ENCODE measurements at places on chromosomes 1 and 21.
A peak's percentile ranks its signal among the peaks of the same experiment; 100 is the strongest.

GRCh38 chr1:71656902-71657301, 576.1 kb upstream of the ZRANB2 start:
- no peak for DNase-seq

- no peak for DNase-seq
Observed at GRCh38 chr1:119631086-119631432, 17.0 kb downstream of the ZNF697 start.

DNA sequence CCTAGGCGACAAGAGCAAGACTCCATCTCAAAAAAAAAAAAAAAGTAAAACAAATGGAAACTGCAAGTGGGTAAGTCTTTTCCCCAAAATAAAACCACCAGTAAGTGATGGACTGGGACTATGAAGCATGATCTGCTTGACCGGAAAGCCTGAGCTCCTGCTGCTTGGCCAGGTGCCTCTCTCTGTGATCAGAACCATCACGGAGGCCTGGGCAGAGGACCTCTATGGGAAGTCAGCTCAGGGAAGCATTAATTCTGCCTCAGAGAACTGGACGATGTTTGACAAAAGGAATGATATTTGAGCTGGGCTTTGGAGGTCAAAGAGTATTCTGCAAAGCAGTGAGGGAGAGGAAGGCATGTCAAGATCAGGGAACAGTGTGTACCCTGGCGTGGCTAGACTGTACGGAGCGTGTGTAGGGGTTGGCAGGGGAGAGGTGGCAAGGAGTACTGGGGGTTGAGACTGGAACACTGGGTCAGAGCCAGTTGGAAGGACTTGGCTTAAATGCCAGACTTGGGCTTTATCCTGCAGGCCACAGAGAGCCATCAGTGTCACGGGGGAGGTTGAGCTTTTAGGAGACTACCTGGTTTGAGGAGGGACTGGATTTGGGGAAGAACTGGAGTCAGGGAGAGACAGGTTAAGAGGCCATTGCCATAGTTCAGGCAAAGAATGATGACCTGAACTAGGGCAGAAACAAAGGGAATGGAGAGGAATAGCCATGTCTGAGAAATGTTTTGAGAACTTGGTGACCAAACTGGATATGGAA, 16.4 kb downstream of the ATP1A2 start:
- no peak for DNase-seq

DNA sequence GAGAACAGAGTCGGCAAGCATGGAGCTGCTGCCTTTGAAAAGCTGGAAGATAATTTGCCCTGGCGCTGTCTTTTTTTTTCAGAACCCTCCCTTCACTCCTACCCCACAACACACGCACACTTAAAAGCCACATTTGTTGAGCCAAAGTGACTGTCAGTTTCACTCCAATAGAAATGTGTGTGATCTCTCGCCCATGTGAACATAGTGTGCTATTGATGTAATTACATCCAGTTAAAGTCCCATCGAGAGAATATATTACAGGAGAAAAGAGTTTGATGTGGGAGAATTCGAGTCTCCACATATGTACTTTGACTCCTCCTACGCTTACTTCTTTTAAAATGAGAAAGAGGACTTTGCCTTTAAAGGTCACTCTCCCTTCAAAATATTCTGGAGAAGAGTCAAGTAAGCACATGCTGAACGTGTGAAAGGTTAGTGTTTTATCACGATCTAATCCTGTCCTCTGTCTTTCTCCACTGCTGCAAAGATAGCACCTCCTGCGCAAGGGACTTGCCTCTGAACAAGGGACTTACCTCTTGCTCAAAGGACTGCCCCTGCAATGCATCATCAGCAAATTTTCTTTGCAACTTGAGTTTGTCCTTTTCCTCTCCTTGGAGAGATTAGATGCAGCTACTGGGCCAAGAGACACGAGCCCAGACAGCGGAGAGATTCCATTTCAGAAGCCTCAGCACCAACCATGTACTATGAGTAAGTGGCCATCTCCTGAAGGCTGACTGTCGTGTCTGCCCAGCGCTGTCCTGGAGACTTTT, 613.9 kb downstream of the PTPRU start:
- DNase-seq: no peak

GRCh38 chr1:1171546-1172340, 1.9 kb upstream of the TTLL10 start:
- no peak for DNase-seq

DNA sequence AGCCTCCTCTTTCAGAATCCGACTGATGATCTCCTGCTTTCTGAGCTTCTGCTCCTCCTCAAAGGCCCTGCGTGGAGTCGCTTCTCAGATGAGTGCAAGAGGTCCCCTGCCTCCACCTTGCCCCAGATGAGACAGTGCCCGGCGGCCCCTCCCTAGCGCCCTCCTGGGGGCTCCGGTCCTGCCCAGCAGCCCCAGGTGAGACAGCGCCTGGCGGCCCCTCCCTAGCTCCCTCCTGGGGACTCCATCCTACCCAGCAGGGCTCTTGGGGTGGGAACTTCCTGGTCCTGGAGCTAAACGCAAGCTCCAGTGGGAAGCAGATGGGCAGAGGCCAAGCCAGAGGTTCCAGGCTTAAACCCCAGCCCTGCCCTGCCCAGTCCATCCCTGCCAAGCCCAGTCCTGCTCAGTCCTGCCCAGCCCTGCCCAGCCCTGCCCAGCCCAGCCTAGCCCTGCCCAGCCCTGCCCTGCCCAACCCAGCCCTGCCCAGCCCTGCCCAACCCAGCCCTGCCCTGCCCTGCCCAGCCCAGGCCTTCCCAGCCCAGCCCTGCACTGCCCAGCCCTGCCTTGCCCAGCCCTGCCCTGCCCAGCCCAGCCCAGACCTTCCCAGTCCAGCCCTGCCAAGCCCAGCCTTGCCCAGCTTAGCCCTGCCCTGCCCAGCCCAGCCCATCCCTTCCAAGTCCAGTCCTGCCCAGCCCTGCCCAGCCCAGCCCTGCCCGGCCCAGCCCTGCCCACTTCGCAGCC, 34.6 kb downstream of the CFAP74 start:
- DNase-seq: no peak

DNA sequence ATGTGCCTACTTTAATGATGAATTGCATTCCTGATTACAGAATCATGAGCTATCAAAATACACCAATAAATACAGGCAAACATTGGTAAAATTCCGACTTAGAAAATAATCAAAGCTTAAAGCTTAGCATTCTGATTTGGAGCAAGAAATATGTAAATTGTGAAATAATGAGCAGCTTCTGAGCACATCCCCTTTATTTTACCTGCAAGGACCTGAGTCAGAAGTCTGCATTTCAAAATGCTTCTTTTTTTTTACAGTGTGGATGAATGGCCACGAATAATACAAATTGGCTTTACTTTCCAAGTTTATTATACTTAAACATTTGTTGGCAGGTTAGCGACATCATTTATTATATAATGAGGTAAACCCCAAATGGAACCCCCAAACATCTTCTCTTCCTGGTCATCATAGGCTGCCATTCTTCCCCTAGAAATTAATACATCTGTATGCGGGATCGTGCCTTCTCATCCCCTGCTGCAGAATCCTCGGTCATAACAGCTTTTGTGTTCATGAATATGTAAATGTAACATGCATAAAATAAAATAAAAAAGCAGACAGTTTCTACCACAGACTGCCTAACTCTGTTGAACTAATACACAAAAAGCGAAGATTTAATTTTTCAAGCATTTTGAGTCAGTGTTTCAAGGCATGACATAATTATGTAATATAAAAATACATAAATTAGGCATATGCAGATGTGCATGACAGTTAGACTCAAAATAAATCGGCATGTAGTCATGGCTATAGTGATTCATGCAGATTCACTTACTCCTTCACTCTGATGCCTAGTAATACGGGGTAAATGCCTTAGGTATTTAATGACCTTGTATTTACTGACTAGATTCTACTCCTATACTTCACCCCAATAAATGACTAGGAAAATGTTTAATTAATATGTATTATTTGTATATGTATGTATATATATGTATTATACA, 339.7 kb downstream of the USP25 start:
- DNase-seq: no peak

- no peak for DNase-seq
Observed at GRCh38 chr1:149925751-149926150, 1.9 kb downstream of the SF3B4 start.

GRCh38 chr21:45308194-45309068, 20.7 kb upstream of the POFUT2 start:
- DNase-seq: no peak

GRCh38 chr1:115224636-115225035, 113.4 kb downstream of the NGF start:
- DNase-seq: no peak

- peak; percentile 8 for DNase-seq
Observed at GRCh38 chr1:166354406-166354805, 187.6 kb upstream of the FAM78B start.

DNA sequence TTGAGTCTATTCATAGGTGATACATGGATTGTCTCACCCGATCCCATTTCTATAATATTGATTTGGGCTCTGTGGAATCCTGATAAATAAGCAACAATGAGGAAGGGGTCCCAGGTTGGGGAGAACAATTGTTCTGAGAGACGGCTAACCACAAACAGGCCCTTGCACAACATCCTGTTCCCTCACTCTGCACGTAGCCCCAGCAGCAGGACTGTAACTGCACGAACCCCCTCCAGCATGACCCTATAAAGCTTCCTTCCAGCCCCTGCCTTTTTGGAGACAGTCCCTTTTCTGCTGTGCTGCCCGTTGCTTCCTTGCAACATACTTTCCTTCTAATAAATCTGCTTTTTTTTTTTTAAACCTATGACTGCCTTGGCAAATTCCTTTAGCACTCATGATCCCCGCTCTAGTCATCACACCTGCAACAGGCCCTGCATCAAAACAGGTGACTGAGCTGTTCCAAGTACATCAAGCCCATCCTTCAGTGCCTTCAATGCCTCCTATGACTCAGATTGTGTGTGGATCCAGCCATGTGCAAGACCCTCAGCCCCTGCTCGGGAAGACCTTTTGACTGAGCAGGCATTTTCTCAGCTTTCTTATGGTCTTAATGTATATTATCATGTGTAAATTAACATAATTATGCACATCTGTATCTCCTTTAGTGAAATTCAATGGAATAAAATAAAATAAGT, 63.7 kb upstream of the B3GALNT2 start:
- no peak for DNase-seq

DNA sequence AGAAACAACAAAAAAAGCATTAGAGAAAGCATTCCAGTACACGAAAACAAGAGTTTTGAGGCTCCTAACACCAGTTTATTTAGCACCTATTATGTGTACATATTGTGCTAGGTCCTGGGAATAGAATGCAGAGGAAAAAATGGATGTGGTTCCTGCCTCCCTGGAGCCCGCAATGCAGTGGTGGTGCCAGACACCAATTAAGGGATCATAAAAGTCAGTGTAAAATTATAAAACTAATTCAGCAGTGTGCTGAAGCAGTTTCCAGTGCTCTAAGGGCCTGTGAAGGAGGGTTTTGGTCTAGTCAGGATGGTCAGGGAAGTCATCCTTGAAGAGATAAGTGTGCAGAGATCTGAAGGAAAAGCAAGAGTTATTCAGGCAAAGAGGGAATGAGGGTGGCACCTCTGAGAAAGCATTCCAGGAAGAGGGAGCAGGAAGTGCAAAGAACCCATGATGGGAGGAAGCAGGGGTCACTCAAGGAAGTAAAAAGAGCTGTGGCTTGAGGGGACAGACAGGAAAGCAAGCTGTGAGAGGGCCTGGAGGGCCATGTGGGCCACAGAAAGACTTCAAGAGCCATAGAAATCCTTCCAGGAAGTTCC, 65.2 kb upstream of the IFNLR1 start:
- no peak for DNase-seq

GRCh38 chr21:41945982-41946381, 7.8 kb downstream of the C2CD2 start:
- DNase-seq: no peak

- no peak for DNase-seq
Observed at GRCh38 chr1:19476450-19477190, 8.7 kb downstream of the CAPZB start.

DNA sequence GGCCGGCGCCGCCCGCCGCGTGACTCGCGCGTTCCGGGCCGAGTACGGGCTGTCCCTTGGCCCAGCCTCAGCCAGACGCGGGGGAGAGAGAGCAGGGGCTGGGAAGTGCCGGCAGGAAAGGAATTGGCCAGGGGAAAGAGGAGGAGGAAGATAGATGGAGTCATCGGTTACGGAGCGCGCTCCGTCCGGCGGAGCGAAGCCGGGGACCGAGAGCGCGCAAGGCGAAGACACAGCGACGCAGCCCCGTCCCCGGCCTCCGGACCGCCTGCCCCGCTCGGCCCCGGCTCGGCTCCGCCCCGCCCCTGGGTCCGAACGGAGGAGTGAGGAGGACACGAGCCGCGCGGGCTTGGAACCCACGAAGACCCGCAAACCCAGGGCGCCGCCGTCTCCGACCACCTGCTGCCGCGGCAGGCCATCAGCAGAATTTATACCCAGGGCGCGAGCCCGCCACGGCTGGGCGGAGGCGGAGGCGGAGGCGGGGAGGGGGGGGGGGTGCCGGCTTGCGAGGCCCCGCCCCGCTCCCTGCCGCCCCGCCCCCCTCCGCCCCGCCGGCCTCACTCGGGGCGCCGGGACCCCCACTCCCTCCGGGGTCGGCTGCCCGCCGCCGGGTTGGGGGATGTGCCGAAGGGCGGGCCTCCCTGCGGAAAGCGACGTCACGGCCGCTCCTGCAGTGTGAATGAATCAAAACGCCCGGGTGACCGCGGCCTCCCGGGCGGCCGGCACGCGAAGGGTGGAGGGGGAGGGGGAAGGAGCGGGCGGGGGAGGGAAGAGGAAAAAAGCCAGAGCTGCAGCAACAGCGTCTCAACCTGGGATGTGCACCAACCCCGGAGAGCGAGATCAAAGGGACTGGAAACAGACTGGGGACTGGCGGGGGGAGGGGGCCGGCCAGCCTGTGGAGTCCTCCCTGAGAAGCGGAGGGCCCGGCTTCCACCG, at the start of gene LHX4:
TSS of gene LHX4 (plus strand) at position 782 of the 933 bp plus-strand sequence. CDS start 266 bp downstream, outside the sequence.
- no peak for DNase-seq

GRCh38 chr1:15684042-15684461, at the start of gene PLEKHM2:
Gene PLEKHM2, plus strand, starts transcription at chr1:15684320. Its CDS starts 239 bp downstream, at chr1:15684559.
- DNase-seq: peak; percentile 24

DNA sequence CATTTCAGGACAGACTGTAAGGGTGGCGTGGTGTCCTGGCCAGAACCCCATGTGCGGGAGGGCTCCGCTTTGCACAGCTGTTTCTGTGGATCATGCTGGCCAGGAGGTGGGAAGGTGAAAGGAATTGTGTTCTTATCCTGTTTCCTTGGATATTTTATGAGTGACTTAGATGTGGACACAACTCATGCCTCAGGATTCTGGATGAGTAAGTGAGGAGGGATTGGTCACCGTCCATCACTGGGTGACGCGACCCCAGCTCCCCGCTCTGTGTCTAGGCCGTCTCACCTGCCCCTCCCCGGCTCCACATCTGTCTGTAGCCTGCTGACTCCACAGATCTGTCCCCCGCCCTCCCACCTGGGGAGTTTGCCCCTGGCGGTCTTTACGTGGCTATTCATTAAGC, 48.8 kb downstream of the PIK3CD start:
- no peak for DNase-seq
